Activated T-helper 1 cell treated with anti-CD3 and anti-CD28 coated beads, Interleukin-2, amount 50 U/mL, for 16 hours (primary cell): ENCODE measurements at places on chromosomes 5 and 9.

DNA sequence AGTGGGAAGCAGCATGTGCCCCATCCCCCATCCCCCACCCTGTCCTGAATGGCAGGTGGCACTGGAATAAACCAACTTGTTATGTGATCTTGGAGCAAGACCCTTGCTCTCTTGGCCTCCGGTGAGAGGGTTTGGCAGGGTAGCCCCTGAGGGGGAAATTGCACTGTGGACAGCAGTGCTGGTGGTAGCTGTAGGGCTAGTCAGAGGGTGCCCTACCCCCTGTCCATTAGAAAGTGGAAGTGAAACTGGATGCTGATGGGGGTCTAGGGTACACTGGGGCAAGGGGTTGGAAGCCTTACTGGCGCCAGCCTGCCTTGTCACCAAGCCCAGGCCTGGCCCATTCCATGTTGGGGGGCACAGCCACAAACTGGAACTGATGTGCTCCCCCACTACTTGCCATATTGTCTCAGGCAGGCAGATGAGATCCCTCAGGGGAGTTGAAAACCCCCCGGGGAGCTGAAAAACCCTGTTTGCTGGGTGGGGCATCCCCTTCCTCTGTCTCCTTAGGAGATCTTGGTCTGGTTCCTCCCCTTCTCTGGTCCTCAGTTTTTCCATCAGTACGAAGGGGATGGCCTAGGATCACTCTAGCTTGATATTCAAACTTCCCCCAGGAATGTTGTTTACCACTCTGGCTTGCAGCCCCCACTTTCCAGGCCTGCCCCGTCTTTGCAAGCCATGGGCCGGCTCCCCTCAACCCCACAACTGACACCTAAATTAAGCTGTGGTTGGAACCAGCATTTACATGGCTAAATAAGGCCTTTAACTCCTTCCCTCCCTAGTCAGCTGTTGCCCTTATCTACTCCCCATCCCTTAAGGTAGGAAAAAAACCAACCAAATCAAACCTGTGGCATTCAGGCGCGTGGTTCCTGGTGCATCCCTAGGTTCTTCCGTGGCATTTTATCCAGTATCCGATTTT, 14.4 kb upstream of the SYNPO start:
- no peak for DNase-seq

- DNase-seq = no peak
Observed at GRCh38 chr5:73938280-73938937, 312.4 kb downstream of the ARHGEF28 start.

DNA sequence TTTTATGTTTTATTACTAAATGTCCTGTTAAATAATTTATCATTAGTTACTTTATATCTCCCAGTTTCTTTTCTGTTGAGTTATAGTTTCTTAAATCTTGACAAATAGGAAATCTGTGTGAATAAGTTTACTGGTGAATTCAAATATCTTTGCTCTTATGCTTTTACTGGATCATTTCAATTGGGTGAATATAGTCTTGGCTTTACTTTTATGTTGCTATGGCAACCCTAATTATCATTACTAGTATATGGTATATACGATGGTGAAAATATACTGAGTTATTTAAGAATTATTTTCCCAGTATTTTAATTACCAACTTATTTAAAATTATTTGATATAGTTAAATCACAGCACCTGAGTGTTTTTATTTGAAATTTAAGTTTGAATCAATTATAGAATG, 363.0 kb downstream of the CDH10 start:
- DNase-seq = no peak

- DNase-seq = no peak
Observed at GRCh38 chr5:43753069-43753468, 150.1 kb downstream of the NNT start.

DNA sequence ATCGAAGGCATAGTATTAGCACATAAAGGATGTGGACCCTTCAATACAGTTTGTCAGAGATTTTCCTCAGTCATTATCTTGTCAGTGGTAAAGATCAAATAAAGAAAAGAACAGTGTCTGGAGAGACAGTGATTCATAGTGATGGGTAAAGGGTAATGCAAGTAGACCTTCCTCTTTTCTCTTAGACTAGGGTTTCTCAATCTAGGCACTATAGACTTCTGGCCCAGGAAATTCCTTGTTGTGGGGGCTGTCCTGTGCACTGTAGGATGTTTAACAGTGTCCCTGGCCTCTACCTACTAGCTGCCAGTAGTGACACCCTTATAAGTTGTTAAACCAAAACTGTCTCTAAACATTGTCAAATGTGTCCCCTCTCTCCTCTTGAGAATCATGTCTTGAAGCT, 6.9 kb downstream of the CAMK4 start:
- DNase-seq = no peak

DNA sequence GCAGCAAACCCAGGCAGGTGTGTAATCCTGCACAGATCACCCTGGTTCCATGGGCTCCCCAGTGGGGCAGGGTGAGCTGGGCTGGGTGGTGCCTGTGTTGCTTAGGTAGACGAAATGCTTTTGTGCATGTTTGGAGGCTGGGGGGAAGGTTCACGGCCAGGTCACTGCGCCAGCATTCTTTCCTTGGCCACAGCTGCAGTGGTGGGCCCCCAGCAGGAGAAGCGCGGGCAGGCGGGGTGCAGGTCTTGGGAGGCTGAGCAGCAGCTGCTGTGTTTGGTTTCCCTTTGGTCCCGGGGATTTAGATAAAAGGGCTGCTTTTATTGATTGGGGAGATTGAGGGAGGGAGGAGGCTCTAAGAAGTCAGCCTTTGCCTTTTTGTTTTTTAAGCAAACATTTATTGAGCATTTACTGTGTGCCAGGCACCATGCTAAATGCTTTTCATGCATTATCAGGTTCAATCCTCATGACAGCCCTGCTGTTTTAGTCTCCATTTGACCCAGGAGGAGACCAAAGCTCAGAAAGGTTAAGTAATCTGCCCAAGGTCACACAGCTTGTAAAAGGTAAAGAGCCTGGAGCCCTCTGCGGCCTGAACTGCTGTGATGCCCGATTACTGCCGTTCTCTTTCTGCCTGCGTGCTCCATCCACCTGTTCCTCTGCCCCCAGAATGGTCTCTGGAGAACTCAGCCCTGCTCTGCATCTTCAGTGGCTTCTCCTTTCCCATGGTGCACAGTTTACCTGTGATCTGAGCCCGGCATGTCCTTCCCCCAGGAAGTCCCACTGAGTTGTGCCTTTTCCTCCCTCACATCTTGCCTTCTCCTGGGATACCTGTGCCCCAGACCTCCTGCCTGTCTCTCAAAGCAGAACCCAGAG, 94.4 kb downstream of the MACROH2A1 start:
- DNase-seq = no peak

GRCh38 chr5:79183617-79184016, 52.3 kb upstream of the JMY start:
- no peak for DNase-seq

- DNase-seq = no peak
Observed at GRCh38 chr9:87826331-87826730, 56.3 kb upstream of the SPATA31E1 start.

DNA sequence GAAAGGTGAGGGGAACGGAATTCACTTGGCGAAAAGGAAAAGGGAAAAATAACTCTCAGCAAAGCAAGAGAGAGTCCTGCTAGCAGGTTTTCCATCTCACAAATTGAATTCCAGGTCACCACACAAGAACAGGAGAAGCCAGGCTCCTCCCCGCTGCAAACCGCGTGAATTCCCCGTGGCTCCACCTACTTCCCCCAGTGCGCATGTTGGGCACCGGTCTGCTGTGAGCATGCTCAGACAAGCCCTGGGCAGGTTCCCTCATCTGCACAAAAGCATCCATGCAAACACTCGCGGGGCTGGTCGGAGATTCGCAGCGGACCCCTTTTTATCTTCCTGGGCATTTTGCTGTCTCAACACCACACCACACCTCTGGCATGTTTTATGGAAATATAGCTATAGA, 58.5 kb upstream of the S1PR3 start:
- DNase-seq = no peak

DNA sequence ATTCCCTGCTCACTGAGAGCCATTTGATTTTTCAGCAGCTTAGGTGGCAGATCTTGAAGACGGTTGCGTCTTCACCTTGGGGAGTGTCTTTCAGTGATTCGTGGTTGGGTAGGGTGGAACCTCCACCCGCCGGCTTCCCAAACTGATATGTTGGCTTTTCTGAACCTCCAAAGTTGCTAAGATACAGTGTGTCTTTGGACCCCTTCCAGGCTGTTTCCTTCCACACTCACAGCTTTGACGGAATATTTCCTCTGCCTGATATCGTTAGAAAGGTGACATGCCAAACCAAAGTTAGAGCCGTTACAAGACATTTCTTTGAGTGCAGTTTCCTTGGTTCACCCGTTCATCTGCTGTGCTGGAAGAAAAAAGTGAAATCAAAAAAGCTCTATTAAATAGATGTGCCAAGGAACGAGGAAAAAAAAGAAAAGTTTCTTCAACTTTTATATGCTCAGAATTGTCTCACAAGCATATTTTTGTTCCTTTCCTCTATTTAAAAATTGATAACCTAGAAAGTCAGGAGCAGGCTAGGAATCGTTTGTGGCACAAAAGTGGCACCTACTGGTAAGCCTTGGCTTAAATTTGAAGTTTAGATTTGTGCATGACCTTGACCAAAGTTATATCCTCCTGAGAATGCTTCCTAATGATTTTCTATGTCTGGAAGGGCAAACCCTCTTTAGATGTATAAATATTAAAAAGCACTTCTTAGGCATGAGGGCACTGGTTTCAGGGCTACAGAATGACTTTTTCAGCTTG, 270.7 kb upstream of the WWC1 start:
- no peak for DNase-seq

GRCh38 chr9:120522558-120522957, 57.4 kb downstream of the CDK5RAP2 start:
- no peak for DNase-seq
